ENCODE measurements at places on chromosomes 4 and X. TPM values are rescaled to one million over a fixed set of nuclear protein-coding genes. Genes with fewer than 3 reads are reported as not detected.
A peak's percentile ranks its signal among the peaks of the same experiment; 100 is the strongest.

DNA sequence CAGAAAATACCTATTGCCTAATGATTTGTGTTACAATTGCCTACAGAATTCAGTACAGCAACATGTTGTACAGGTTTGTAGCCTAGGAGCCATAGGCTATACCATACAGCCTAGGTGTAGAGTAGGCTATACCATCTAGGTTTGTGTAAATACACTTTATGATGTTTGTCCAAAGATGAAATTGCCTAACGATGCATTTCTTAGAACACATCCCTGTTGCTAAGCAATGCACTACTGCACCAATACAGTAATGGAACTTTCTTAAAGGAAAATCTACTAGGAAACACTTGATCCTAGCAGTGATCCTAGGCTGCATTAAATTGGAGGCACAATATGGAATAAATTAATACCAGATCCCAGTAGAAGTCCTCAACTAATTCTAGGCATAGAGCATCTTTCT lies 18.3 kb downstream of the NOA1 start:
- no peak overlapping the region for H3K4me3 ChIP-seq
- H3K4me1 ChIP-seq: peaks cover 8% of the 10 kb centered on the region
- H3K36me3 ChIP-seq: peaks cover 36% of the 10 kb centered on the region
- no peak overlapping the region for H3K27ac ChIP-seq

GRCh38 chr4:185011408-185011807 lies 6.9 kb upstream of the HELT start:
- no peaks in the 10 kb centered on the region for H3K36me3 ChIP-seq
- H3K27ac ChIP-seq: no peak overlapping the region
- peaks cover 7% of the 10 kb centered on the region for H3K4me1 ChIP-seq
- no peak overlapping the region for H3K4me3 ChIP-seq

DNA sequence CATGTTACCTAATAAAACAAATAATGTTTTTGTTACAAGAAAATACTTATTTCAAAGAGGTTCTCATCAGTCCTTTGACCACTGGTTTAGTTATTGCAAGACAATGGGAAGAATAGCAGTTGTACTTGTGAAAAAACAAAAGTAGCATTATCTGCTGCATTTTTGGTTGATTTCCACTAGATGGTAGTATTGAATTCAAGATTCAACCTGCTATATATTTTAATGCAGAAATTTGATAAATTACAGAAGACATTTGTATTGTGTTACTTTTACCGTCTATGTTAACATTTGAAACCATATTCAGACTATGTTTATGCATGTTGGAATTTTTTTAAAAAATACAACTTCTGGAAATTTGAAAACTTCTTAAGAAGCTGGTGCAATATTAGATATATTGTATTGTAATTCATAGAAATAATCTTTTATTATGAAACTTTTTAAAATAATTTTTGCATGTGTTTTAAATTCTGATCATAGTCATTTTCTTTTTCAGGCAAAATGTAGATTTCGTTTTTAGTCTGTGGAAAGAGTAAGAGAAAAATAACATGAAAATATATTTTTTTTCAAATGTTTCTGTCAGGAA lies 56.4 kb downstream of the SPCS3 start:
- H3K36me3 ChIP-seq: no peaks in the 10 kb centered on the region
- no peaks in the 10 kb centered on the region for H3K27me3 ChIP-seq
- H3K4me1 ChIP-seq: no peaks in the 10 kb centered on the region
- no peak overlapping the region for H3K27ac ChIP-seq

DNA sequence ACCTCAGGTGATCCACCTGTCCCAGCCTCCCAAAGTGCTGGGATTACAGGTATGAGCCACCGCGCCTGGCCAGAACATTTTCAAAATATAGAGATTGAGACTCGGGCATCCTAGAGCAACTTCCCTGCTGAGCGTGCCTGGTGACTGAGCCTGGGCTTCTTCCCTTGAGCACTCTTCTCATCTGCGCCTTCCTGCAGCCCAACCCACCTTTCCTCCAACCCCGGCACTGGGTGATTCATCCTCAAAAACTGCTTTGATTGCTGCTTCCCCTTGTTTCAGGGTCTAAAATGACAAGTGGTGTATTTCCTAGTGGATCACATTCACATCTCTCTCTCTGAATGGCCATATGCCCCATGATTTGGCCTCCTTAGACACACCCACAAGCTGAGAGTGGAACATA lies 37.8 kb downstream of the PHKA2 start:
- DNase-seq: no peak
- H3K4me1 ChIP-seq: no peaks in the 10 kb centered on the region
- no peaks in the 10 kb centered on the region for H3K27me3 ChIP-seq
- peaks cover 26% of the 10 kb centered on the region for H3K36me3 ChIP-seq

DNA sequence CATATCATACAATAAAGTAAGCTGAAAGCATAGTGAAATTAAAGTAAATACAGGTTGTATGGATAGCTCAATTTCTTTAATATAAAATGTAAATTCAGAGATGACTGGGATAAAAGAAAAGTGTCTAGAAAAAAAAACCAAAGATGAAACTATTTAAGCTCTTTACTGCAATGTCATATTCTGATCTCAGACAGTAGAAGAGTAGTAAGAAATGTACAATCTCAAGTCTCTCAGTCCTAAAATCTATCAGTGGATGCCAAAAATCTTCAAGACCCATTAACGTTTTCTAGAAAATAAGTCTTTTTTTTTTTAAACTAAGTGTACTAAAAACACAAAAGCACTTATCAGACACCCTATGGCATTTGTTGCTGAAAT lies 13.8 kb downstream of the MGARP start:
- H3K27me3 ChIP-seq: no peaks in the 10 kb centered on the region
- peak overlapping the region; percentile 71 for H3K27ac ChIP-seq
- no peaks in the 10 kb centered on the region for H3K36me3 ChIP-seq
- peaks cover 21% of the 10 kb centered on the region for H3K4me1 ChIP-seq

The GAGE12E gene
- not detected for total RNA-seq

GRCh38 chrX:75038925-75039324 lies 113.7 kb upstream of the NEXMIF start:
- no peak overlapping the region for H3K27ac ChIP-seq
- H3K4me1 ChIP-seq: no peaks in the 10 kb centered on the region
- no peaks in the 10 kb centered on the region for H3K27me3 ChIP-seq
- no peak overlapping the region for H3K4me3 ChIP-seq

The C1QTNF7 gene
- total RNA-seq: 2.4 TPM

The IL3RA gene
- total RNA-seq: 6.9 TPM

DNA sequence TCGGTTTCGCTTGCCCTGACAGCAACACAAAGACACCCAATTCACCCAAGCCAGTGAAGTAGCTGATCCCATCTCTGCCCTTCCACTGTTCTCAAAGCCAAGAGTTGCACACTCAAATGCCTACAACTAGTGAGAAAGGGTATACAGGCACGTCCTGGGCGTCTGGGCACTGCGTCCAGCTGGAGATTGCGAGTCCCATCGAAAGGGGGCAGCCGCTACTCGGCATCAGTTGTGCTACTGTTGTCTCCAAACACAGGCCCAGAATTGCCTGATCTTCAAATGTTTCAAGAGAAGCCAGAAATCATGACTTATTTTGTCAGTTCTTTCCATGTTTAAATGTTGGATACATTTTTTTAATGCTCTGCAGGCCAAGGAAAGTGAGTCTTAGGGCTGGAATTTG lies 487.8 kb downstream of the BCOR start:
- no peak overlapping the region for H3K27ac ChIP-seq
- H3K27me3 ChIP-seq: no peaks in the 10 kb centered on the region
- H3K4me3 ChIP-seq: no peak overlapping the region
- DNase-seq: no peak

The ARL13A gene
- not detected for total RNA-seq

GRCh38 chr4:166600264-166600663 lies 634.0 kb downstream of the SPOCK3 start:
- H3K36me3 ChIP-seq: no peaks in the 10 kb centered on the region
- no peak overlapping the region for H3K4me3 ChIP-seq
- no peaks in the 10 kb centered on the region for H3K27me3 ChIP-seq
- DNase-seq: no peak

DNA sequence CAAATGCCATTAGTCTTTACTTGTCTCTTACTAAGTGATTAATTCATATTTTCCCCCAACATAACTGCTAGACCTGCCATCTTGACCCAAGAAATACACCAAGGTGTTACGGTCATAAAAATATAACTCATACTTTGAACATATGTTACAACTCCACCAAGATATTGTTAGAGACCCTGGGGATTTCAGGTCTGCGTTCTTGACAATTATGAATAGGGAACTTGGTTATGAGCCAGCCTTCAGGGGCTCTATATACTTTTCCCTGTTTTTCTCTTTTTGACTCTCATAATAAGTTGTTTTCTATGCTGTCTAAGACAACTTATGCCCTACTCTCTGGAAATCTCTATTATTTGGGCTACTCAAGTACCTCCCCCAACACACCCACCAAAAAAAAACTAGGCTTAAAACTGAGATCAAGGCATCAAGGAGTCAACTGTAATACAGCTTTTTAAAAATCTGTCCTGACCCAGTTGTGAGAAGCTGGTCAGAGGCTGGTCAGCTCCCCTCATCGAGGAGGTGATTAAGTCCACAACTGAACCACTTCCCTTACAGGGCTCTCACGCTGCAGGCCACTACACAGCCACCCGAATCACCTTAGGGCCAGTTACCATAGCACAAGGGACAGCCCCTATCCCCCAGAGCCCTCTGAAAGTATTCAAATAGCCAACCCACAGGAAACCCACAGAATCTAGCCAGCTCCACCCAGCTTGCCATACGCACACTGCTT lies 10.5 kb upstream of the TLR3 start:
- H3K27me3 ChIP-seq: no peaks in the 10 kb centered on the region
- H3K36me3 ChIP-seq: no peaks in the 10 kb centered on the region
- DNase-seq: no peak
- H3K4me3 ChIP-seq: no peak overlapping the region
- no peaks in the 10 kb centered on the region for H3K4me1 ChIP-seq

GRCh38 chr4:127118681-127119080 lies 514.1 kb upstream of the INTU start:
- H3K27ac ChIP-seq: no peak overlapping the region
- no peak overlapping the region for H3K4me3 ChIP-seq
- no peaks in the 10 kb centered on the region for H3K27me3 ChIP-seq
- H3K4me1 ChIP-seq: no peaks in the 10 kb centered on the region

DNA sequence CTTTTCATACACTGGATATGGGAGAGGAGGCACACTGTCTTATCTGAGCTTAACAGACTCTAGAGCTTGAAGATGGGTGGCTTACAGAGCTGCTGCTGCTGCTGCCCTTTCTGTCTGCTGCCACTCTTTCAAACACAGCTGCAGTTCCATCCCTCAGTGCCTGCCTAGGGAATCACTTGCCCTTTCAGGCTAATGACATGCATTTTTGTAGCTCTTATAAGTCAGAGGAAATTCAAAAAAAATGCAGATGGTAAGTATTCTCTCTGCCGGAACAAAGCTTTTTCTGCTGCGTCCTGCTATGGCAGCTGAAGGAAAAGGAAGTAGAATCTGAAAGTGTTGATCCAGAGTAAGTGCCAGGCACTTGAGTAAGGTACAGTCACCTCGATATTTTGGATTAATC lies 460.4 kb upstream of the DIAPH2 start:
- no peaks in the 10 kb centered on the region for H3K27me3 ChIP-seq
- no peaks in the 10 kb centered on the region for H3K36me3 ChIP-seq
- H3K4me1 ChIP-seq: no peaks in the 10 kb centered on the region
- DNase-seq: no peak

GRCh38 chr4:150942539-150942938 lies 72.5 kb downstream of the LRBA start:
- H3K4me1 ChIP-seq: peaks cover 9% of the 10 kb centered on the region
- DNase-seq: no peak
- no peak overlapping the region for H3K27ac ChIP-seq
- H3K27me3 ChIP-seq: no peaks in the 10 kb centered on the region

DNA sequence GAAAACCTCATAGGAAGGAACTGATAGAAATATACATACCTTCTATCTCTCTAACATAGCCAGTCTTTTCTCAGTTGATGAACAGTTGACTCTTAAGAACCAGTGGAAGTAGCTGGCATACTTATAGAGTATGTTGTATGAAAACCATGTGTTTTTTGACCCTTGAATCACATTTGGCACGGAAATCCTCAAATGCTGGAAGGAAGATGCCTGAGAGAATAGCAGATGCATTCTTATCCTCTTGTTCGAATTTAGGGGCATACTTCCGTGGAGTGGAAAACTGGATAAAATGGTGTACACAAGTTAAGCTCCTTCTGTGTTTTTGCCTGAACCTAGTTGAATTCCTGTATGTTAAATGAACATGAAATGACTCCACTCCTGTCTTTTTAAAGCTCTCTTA lies 145.5 kb downstream of the PCDH7 start:
- DNase-seq: no peak
- no peak overlapping the region for H3K27ac ChIP-seq
- peaks cover 52% of the 10 kb centered on the region for H3K4me1 ChIP-seq

GRCh38 chr4:73704314-73705055 lies 35.9 kb upstream of the CXCL8 start:
- H3K27ac ChIP-seq: peak overlapping the region; percentile 76
- DNase-seq: no peak
- H3K36me3 ChIP-seq: no peaks in the 10 kb centered on the region
- no peaks in the 10 kb centered on the region for H3K27me3 ChIP-seq

The MAGEA1 gene
- total RNA-seq: not detected

The SPANXN3 gene
- total RNA-seq: not detected

The LPAR4 gene
- 0.36 TPM for total RNA-seq

The PTCHD1 gene
- total RNA-seq: 0.22 TPM

DNA sequence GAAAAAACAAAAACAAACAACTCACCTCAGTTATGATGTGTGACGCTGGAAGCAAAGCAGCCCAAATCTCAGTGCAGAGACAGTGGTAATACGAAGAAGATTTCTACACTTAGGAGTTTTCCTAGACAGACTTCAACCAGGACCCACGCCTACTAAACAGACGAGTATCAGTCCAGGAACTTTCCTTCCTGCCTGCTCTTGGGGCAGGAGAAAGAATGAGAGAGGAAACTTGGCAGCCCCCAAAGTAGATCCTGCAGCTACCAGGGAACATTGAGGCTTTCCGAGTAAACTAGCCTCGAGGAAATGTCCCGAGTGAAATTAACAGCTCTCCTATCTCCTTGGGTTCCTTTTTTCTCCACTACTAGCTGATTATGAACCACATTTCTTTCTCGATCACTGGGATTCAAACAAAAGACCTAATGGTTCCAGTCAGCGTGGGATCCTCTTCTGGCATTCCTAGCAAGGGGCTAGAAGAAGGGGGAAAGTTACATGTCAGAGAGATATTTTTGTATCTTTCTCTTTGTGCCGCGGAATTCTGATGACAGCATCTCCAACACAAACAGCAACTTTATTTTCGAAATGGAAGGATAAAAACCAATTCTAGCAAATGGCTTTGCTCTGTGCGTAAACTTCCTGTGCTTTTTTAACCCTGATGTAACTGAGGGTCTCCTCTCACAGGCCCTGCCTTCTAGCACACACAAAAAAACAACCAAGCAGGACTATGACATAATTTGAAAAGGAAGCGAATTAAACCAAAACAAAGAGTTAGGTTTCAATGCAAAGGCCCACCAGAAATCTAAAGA lies 53.2 kb downstream of the PPM1K start:
- H3K27ac ChIP-seq: peak overlapping the region; percentile 70
- peaks cover 32% of the 10 kb centered on the region for H3K4me1 ChIP-seq
- peak overlapping the region; percentile 56 for H3K4me3 ChIP-seq
- no peaks in the 10 kb centered on the region for H3K27me3 ChIP-seq
- H3K36me3 ChIP-seq: no peaks in the 10 kb centered on the region
- DNase-seq: no peak
